Stimulated activated CD4-positive, alpha-beta T cell treated with anti-CD3 and anti-CD28 coated beads, Interleukin-15, amount 100 ng/mL, for 24 hours (primary cell): ENCODE measurements at places on chromosomes 1 and 21.

- DNase-seq, result no peak
Measured at GRCh38 chr1:215003686-215004085, 78.9 kb upstream of the KCNK2 start.

GRCh38 chr1:180732866-180733265 is 101.0 kb downstream of the XPR1 start:
- DNase-seq, result no peak

DNA sequence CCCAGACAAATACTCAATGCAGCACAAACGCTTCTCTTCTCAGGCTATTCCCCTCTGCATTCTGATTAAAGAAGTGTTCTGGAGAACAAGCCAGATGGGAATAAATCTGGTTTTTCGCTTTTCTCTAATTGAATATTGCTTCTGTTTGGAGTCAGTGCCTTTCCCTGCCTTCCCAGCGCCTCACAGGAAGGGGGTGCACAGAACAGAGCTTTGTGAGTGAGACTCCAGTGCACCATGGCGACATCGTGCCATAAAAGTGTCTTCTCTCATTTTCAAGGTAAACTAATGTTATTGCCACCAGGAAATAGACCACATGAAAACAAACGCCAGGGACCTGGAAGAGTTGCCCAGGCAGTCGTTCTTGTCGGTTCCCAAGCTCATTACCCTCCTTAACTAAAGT is 43.6 kb upstream of the SLC45A1 start:
- DNase-seq, result no peak

GRCh38 chr1:54559111-54559548 is 11.1 kb downstream of the ACOT11 start:
- DNase-seq, result no peak
